Activated T-helper 1 cell treated with Interleukin-2 at 50 U/mL for 16 hours (primary cell): ENCODE measurements at places on chromosomes 3 and 15.

GRCh38 chr15:80604583-80605575 lies 90.2 kb upstream of the ABHD17C start:
- no peak for DNase-seq

DNA sequence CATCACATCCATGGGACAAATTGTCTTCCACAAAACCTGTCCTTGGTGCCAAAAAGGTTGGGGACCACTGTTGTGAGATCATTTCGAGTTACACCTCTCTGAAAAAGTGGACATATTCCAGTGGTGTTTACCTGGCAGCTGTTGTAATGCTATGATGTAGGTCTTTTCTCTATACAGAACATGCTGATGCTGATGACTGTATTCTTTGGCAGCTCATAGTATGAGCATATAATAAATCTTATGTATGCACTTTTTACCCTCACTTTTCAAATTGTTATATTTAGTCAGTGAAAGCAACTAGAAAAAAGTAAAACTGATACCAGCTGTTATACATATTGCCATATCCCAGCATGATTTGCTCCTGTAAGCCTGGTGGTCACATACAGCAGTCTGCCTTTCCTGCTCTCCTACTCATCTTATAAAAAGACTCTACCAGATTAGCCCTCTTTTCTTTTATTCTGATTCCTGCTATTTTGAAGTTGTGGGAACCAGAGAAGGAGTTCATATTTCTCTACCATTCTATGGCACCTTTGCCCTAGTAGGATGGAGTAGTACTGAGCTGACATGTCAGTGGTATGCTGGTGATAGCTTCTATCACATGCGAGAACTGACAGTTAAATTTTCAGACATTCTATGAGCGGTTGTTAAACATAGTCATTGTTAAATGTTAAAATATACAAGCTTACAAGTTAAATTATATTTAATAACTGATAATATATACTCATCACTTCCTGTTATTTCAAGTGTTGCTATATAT lies 128.7 kb downstream of the FNDC3B start:
- no peak for DNase-seq

DNA sequence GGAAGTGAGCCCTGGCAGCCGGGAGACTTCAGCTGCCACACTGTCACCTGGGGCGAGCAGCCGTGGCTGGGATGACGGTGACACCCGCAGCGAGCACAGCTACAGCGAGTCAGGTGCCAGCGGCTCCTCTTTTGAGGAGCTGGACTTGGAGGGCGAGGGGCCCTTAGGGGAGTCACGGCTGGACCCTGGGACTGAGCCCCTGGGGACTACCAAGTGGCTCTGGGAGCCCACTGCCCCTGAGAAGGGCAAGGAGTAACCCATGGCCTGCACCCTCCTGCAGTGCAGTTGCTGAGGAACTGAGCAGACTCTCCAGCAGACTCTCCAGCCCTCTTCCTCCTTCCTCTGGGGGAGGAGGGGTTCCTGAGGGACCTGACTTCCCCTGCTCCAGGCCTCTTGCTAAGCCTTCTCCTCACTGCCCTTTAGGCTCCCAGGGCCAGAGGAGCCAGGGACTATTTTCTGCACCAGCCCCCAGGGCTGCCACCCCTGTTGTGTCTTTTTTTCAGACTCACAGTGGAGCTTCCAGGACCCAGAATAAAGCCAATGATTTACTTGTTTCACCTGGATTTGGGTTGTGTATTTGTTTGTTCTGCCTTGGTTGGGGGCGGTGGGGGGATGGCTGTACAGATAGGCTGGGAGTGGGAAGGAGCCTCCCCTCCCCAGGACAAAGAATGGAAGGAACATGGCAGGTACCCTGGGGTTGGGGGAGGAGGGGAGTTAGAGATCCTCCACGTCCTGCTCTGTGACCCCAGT lies 2.9 kb upstream of the GRM2 start:
- no peak for DNase-seq

- DNase-seq = no peak
Observed at GRCh38 chr3:75396316-75396802, 267.8 kb upstream of the FRG2C start.

GRCh38 chr3:69738859-69739203 lies 433 bp upstream of the MITF start:
- no peak for DNase-seq

DNA sequence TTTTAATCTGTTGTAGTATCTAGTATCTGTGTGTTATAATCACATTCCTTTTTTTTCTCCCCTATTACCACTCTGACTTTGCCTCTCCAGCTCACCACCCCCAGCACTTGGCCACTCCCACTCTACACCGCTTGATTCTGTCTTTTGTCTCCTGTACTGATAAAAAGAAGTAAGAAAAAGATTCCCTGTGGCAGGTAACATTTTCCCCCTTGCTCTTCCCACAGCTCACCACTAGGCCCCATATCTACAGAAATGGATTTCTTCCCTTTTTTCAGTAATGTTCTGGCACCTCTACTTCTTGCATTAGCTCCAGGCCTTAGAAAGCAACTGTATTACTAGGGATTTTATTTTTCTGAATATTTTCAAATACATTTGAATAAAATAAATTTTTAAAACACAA lies 25.6 kb downstream of the KCNH8 start:
- DNase-seq = no peak

- DNase-seq = peak; percentile 20
Observed at GRCh38 chr15:68055224-68055705, 1.1 kb downstream of the PIAS1 start.

- no peak for DNase-seq
Observed at GRCh38 chr15:97991972-97992541, 31.6 kb downstream of the ARRDC4 start.

DNA sequence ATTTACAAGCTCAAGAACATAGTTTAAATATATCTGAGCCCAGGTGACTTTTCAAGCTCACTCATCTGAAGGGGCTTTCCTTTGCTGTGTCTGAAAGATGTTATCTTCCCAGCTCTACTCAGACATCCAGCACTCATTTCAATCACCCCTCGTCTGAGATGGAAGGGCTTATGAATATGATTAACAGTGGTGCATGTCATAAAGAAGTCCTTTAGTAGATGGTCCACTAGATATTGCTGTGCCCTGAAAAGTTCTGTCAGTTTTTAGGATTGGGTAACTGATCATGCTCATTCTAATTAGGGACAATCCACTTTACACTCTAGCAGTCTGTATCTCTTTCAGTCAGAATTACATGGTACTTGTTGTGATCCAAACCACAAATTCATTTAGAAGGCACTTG lies 28.3 kb downstream of the RETNLB start:
- no peak for DNase-seq

DNA sequence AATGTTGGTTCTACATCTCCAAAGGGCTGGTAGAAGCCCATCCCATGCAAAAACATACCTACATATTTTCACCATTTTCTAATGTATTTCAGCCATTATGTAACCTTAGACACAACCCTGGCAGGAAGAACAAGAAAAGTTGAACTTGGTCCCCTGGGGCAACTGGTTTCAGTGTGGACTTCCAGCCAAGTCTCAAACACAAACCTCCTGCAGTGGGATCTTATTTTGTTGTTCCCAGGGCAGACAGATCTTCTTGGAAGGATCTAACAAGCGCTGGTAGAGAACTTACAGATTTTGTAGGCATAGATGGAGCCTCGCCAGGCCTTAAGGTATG lies 96.3 kb downstream of the ADAMTS17 start:
- no peak for DNase-seq
